ENCODE measurements at places on chromosomes 4 and X.

DNA sequence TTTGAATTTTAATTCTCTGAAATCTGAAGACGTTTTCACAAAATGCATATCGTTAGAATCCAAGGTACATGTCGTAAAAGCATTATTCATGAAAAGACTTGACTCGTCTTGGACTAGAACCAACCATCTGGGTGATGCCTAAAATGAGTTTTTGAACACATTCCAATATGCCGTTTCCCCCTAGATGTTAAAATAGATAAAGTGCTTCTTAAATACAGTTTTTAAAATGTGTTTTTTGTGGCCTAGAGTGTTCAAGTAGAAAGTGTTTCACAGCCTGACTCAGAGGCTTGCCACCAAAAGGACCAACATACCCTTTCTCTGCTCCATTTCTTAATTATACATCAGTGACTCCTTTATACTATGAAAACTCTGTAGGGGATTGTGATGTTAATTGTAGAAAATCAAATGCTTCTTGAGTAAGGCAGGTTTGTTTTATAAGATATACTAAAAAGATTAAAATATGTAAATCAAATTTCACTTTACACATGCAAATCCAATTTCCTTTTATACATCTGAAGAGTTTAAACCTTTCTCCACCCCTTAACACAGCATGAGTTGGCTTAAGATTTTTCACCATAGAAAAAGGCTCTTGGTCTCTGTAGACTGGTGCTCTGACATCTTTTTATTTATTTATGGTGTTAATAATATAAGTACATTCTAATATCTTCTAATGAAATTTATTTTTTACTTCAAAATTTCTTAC is 48.4 kb downstream of the PRKG2 start:
- DNase-seq, result no peak

DNA sequence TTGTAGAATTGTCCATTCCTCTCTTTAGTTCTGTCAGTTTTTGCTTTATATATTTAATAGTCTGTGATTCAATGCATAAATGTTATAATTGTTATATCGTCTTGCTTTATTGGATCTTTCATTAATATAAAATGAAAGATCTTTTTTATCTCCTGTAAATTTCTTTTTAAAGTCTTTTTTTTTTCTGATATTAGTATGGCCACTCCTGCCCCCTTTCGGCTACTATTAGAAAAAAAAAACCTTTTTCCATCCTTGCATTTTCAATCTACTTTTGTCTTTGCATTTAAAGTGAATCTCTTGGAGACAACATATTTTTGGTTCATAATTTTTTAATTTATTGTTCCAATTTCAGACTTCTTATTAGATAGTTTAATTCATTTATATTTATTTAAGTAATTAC is 677.4 kb upstream of the NDST4 start:
- no peak for DNase-seq

- DNase-seq, result no peak
Observed at GRCh38 chr4:144223149-144223548, 82.6 kb upstream of the GYPA start.

- no peak for DNase-seq
Observed at GRCh38 chrX:153184787-153185186, 5.7 kb downstream of the MAGEA1 start.

GRCh38 chrX:17078031-17078720 is 131.7 kb downstream of the REPS2 start:
- DNase-seq, result no peak

GRCh38 chr4:30948653-30949052 is 228.5 kb downstream of the PCDH7 start:
- DNase-seq, result no peak

DNA sequence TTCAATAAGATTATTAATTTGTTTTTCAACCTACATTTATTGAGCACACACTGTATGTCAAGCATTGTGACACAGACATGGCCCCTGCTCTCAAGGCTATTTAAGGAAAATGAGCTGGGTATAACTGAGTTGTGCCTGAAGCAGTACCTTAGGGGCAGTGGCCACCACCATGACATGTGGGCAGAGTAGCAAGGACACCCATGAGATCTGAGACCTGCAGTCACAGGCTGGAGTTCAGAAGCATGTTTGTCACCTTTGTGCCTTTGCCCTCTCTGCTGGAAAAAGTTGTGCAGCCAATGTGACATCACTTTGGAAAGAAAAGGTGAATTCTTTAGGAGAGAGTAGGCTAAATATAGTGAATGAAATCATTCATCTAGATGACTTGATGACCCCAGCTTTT is 501.3 kb downstream of the BCOR start:
- no peak for DNase-seq

GRCh38 chrX:153897899-153898298 is 6.6 kb upstream of the AVPR2 start:
- no peak for DNase-seq

DNA sequence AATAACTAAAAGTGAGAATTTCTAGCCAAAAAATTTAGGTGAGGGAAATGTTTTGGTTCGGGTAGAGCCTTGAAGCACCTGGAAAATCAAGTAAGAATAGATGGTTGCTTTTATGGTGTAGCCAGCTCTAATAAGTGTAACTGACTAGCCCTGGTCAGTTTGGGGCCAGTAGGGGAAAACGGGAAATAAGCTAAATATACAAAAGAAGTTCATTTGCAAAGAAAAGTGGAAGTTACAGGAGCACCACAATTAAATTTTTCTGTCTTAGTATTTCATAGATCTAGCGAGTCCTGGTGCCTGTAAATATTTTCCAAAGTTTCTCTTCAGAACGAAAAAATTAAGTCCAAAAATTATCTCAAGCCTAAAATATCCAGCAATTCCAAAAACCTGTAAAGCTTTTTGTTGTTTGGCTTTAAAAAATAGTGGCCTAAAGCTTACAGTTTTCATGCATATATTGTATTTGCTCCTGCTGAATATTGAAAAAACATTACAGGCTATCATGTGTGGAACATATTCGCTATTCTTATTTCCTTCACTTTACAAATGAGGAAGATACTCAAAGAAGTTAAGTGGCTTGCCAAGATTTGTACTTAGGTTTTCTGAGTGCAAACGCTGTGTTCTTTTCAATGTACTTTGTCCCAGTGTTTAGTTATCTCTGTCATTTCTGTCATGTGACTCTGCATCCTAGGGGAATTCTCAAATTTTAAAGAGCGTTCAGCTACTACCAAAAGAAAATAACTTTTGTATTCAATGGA is 7.3 kb upstream of the PTPN13 start:
- no peak for DNase-seq

DNA sequence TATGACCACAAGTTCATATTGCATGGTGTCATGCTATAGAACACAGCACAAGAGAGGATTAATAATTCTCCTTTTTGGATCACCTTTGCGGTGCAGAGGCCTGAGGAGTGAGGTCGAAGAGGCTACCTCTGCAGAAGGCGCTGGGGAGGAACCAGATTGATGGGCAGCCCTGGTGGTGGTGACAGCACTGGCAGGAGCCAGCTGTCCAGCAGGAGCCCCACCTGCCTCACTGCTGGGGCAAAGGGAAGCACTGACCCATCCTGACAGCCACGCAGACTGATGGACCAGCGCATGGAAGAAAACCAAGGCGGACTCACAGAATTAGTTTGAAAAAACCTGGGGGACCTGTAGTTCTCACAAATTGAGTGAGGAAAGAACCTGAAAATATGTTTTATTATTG is 50.9 kb downstream of the COX18 start:
- DNase-seq, result no peak

DNA sequence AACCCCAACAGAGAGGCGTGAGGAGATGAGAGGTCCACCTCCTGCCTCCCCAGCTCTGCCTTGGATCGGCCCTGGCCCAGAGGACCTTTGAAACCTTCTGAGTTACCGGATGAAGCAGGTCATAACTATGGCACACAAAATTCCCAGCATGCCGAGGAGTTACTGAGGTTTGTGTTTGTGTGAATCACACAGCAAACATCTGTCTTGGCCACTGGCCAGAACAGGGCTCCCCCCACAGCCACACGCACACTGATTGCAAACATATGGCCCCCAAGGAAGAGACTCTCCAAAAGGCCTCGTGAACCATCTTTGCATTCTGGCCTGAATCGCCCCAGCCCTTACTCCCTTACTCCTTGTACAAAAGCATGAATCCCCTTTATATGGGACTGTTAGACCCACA is 18.9 kb downstream of the RPS4X start:
- DNase-seq, result no peak

GRCh38 chr4:18961266-18961665 is 939.7 kb upstream of the LCORL start:
- no peak for DNase-seq

GRCh38 chr4:96448315-96448872 is 608.5 kb downstream of the PDHA2 start:
- no peak for DNase-seq

- DNase-seq, result no peak
Observed at GRCh38 chrX:9414416-9414815, 50.4 kb upstream of the TBL1X start.

- DNase-seq, result peak; percentile 24
Observed at GRCh38 chr4:111283066-111283677, 660.3 kb upstream of the PITX2 start.

DNA sequence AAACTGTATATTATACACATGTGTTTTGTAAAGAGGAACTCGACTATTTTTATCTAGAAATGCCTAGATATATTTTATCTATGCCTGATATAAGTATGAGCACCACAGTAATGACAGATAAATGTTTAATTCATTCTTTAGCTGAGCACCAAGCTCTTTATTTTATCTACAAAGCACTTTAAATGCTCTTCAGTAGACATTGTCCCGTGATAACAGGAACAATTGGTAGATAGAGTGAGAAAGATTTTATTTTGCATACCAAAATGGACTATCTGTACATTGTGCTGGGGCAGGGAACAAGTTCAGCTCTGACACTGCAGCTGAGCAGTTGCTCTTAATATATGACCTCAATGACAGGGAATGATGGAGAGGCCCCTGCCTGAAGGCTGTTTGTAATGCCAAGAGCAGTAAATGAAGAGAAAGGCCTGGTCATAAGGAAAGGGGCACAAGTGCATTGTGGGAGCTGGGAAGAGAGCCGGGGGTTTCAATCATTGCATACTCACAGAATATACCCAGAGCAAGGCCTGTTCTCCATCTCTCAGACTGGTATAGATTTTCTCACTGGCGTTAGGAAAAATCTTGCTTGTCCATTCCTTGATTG is 57.3 kb downstream of the SEPTIN11 start:
- no peak for DNase-seq

GRCh38 chrX:108735679-108736508 is 469 bp downstream of the IRS4 start:
- DNase-seq, result no peak

DNA sequence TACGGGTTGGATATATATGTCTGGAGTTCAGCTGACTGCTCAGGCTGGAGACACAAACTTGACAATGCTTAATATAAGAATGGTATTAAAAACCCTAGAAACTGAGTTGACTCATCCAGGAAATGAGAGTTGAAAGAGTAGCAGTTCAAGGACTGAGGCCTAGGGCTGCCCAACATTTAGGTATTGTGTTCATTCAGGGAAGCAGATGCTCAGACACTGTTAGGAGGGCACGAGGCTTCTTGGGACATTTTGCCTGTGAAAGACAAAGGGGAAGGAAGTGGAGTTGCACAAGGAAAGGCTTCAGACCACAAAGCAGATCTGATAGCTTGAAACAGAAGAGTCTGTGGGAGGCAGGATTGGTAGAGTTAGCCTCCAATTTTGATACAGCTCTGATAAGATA is 52.0 kb upstream of the HS3ST1 start:
- DNase-seq, result peak; percentile 21

DNA sequence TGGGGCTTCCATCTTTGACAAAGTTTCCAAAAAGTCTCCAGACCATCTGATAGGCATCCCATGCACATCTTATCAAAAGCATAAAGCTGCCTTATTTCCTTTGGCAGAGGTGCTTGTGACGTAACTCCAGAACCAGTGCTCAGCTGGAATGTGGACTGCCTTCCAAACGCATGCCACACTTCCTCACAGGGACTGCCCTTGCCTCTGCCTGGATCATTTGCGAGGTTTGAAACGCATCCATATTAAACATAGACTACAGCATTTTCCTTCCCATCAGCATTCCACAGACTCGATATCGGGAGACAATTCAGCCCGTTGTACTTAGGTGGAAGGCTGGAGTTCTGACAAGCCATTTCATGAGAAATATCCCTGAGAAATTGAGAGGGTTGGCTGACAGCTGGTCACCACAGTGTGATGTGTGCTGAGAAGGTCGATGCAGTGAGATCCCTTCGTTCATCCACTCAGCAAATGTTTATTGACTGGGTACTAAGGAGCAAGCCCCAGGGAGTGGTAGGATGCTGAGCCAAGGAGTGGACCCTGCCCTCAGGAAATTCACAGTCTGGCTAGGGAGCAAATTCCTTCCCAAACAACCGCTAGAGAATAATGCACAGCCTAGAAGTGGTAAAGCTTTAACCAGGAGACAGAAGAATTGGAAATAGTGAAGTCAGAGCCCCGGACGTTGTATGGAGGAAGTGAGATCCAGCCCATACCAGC is 376.0 kb downstream of the BCOR start:
- DNase-seq, result no peak

GRCh38 chr4:94680176-94680862 is 77.4 kb upstream of the BMPR1B start:
- DNase-seq, result no peak

DNA sequence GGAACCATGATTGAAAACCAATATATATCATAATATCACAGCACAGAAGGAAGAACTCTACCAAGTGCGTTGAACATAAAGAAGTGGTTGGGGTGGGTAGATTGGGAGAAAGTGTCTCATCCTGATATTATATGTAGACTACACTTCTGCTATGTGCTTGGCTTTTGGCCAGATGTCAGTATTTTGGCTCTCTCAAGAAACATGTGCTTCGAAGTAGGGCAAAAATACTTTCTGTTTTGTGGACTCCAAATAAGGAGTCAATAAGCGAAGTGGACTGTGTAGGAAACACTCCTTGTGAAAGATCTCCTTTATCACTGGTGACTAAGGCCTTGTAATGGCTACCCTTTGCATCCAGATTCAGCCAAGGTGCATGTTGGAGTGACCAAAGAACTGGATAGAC is 7.8 kb upstream of the HPSE start:
- no peak for DNase-seq

DNA sequence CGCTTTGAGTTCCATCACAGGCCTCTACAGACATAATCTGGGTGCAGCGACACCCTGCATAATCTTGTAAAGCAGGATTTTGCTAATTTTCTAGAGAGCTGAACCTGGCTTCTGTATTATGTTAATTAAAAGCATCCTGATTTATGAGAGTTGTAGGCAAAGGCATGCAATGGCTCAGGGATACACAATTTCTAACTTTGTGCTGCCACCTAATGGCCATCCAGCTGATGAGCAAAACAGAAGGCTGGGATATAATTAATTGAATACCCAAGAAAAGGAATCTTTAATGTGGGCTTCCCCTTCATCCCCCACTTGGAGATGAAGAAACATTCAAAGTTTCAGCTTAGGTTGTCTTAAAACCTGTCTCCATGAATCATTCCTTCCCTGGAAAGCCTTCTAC is 78.1 kb downstream of the BMP15 start:
- no peak for DNase-seq
